Fibroblast of skin of abdomen (primary cell): ENCODE measurements at places on chromosomes 2 and 18.

- no peak for DNase-seq
These were observed 635.8 kb downstream of the RNF144A start for GRCh38 chr2:7552825-7553570.

DNA sequence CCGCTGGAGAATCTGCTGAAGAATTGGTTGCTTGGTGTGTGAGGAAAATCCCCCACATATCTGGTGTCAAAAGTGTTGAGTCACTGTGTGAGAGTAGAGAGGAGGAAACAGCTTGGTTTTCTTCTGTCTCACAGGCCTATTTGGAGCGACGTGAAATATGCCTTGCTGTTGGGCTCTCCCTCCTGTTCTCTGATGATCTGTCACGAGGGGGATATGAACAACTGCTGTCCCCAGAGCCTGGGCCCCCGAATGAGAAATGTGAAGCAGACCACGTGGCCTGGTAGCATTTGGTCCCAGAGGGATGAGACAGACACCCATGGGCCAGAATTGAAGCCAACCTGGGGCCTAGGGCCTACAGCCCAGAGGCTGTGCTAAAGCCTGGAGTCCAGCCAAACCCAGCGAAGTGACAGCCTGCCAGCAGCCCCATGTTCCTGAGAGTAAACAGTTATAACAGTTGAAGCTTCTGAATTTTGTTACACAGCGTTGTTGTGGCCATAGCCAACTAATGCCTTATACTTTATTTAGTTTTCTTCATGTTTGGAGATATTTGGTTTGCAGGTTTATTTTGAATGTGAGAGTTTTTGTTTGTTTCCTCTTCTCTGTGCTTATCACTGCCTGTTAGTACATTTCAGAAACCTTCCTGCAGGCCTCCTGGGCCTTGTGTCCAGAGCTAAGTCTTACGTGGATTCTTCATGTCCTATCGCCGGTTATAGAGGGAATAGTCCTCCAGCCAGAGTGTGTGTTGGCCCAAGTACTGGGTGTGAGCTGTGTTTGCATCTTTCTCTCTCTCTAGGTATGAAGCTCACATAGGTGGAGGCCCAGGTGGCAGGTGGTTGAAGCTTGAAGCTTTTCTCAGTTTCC is 18.7 kb upstream of the COLEC12 start:
- peak; percentile 85 for DNase-seq

DNA sequence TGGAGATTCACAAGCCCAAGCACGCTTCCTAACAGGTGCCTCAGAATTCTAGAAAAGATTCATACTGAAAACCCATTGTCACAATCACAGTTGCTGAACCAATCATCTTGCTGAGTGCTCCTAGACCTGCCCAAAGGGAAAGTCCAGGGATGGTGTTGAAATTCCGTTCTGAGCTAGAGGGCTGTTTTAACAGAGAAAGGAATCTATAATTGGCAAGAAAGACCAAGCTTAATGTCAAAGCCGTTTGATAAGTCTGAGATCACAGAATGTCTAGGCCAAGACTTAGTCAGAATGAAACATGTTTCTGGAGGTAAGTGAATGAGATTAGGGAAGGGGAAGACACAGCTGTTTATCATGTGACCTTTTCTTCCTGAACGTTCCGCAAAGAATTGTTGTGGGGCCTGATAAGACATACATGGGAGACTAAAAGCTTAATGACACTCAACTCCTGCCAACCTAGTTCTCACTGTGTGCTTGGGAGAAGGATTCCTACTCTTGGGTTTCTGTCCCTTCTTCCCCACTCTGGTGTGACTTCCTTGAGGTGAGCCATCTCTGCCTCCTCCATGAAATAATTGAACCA is 27.5 kb downstream of the PMAIP1 start:
- DNase-seq = peak; percentile 41

DNA sequence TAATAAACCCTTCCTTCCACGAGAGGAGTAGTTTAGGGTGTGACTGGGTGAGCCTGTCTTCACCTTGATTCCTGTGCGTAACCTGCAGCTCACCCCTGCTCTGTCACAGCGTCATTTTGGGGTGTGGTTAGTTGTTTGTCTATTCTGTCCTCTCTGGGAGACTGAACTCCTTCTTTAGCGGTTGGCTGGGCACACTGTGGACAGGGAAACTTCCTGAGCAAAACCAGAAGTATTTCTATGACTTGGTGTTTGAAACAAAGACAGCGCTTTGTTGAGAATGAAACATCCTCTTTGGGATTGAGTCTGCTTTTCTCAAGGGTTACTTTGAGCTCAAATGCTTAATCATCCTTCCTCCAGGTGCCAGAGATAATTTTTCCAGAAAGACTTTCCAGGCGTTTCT is 270.7 kb downstream of the HRH4 start:
- no peak for DNase-seq

DNA sequence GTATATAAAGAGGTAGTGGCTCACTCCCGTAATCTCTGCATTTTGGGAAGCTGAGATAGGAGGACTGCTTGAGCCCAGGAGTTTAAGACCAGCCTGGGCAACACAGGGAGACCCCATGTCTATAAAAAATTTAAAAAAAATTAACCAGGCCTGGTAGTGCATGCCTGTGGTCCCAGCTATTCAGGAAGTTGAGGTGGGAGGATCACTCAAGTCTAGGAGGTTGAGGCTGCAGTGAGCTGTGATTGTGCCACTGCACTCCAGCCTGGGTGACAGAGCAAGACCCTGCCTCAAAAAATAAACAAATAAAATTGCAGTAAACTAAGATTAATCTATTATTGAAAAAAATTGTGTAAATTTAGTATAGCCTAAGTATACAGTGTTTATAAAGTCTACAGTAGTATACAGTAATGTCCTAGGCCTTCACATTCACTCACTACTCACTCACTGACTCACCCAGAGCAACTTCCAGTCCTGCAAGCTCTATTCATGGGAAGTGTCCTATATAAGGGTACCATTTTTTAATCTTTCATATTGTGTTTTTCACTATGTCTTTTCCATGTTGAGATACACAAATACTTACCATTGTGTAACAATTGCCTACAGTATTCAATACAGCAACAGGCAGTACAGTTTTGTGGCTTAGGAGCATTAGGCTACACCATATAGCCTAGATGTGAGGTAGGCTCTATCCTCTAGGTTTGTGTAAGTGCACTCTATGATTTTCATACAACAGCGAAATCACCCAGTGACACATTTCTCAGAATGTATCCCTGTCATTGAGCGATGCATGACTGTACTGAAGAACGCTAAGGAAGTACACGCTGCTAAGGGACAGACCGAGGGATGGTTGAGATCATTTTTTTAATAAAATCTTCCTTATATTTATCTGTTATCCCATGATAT is 10.4 kb upstream of the MAP4K3 start:
- no peak for DNase-seq

GRCh38 chr2:158969715-158970240 is 1.3 kb downstream of the TANC1 start:
- DNase-seq = peak; percentile 11

GRCh38 chr2:173017646-173018420 is 57.8 kb upstream of the MAP3K20 start:
- no peak for DNase-seq

DNA sequence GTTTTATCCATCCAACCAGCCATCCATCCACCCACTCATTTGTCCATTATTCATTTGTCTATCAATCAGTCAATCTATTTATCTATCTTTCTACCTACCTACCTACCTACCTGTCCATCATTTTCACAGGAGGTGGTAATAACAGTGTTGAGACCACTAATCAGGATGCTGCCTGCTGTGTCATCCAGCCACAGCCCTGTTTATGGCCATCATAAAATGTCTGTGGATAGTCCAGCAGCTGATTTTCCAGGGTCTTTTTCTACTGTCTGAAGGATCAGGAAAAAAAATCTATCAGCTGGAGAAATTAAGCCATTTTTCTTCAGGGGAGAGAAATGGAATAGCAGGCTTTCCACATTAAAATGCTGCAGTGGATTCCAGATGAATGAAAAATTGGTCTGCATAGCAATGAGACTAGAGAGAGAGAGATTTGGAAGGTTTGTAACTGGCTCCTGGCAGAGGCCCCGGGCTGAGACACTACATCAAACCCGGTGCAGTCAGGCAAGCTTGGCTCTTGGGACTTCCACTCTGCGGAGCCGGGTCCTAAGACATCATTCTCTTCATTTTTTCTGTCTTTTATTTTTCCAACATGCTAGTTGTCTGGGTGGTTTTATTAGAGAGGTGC is 33.0 kb upstream of the BOD1L2 start:
- DNase-seq = no peak

DNA sequence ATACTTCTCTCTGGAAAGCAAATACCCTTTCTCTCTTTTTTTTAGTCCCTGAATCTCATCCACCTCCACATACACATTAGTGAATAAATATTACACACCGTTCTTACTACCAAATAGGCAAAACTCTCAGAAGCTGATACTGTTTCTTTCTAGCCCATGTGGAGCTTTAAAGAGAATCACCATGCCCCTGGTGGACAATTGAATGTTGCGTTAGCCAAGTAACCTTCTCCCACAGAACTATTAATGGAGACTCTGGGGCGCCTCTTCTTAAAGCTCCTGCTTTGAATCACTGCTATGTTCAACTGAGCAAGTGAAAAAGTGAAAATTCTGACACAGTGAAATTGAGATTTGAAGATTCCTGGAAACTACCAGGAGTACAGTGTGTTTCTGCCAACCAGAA is 522.8 kb upstream of the CDH7 start:
- DNase-seq = no peak

DNA sequence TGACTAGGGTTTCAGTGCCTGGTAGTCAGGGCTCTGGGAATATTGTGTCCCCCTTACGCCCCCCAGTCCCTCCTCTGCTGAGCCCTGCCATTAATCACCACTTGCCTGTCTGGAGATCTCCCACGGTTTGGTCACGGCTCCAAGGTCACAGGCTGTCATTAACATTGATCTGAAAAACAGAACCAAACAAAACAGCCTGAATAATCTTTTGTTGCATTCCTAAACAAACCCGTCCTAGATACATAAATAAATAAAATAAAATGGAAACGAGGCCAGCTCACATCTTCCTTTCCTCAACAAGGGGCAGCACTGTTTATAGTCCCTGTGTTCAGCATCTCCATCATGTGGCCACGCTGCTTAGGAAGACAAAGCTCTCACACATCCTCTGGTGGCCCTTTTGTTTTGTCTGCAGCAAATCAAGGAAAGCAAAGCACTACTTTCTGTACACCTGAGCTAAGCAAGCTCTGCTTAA is 282.8 kb downstream of the AGPS start:
- DNase-seq = no peak

DNA sequence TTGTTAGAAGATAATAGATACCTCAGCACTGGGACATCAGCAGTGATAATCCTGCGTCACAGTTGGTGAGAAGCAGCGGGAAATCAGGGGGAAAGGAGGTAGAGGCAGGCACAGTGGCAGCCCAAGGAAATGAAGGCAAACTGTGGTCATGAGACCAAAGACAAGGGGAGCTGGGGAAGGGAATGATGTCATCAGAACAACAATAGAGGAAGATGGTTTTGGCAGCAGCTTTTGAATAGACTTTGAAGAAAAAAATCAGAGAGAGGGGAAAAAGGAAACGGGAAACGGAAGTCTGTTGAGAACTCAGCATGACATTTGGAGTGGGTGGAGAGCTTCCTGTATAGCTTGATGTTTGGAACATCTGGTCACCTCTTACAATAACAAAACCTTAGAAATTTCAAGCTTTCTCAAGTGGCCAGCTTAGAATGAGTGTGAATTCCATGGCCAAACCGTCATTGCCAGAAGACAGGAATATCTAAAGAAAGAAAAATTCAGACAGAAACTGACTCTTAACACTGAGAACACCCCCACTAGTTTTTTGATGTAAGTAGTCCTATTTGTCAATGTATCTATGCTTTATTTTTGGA is 18.4 kb upstream of the YES1 start:
- peak; percentile 63 for DNase-seq

GRCh38 chr18:51107082-51107481 is 77.1 kb downstream of the SMAD4 start:
- DNase-seq = no peak

DNA sequence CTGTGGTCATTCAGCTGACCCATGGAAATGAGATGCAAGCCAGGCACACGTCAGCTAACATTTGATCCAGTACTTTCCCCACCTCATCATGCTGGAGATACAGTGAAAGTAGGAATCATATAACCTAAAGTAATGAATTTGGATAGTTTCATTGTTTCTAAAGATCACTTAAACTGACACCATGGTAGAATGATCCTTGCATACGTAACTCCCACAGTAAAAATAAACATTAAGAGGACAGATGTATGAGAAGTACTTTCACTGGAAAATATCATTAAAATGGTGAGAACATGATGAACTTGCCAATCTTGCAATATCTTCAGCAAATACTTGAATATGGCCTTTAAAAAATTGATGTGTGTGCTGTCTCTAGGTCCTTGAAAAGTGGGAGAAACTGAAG is 85.4 kb downstream of the MAIP1 start:
- DNase-seq = no peak

DNA sequence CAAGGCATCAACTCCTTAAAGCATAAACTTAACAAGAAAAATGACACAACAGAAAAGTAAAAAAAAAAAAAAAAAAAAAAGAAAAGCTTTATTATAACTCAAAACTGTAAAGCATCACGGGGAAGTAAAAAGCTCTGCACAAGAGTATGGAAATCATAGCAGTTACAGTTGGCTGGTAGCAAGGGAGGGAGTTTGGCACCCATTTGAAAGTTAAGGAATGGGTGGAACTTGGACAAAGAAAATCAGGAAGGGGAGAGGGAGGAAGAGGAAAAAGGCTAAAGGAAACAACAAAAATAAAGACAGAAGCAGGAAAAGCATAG is 8.6 kb downstream of the KLF7 start:
- DNase-seq = no peak

- peak; percentile 57 for DNase-seq
These were observed 62.6 kb downstream of the SLC40A1 start for GRCh38 chr2:189517847-189518535.
